A172 (cell line): ENCODE measurements at places on chromosomes 4 and X. TPM values are rescaled to one million over a fixed set of nuclear protein-coding genes. Genes with fewer than 3 reads are reported as not detected.
A peak's percentile ranks its signal among the peaks of the same experiment; 100 is the strongest.

GRCh38 chrX:10286195-10286594 lies 129.4 kb downstream of the CLCN4 start:
- DNase-seq, result no peak

GRCh38 chr4:1042352-1043055 lies 31.1 kb downstream of the FGFRL1 start:
- no peak for DNase-seq

GRCh38 chrX:147675819-147676218 lies 235.9 kb upstream of the FMR1 start:
- DNase-seq, result no peak

DNA sequence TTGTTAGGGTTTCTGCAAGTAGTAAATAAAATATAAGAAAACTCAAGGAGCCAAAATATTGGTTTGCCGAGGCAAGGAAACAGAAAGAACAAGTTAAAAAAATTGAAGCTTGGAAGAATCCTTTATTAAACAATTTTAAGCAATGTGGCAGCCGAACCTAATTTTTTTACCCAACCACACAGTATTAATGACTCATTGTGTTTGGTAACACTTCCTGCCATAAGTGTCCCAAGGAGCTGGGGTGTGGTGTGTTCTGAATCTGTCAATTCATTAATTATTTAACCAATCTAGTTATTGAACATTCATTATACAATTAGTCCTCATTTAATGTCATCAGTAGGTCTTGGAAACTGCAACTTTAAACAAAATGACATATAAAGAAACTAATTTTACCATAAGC lies 19.3 kb upstream of the CPE start:
- DNase-seq, result no peak

Gene ODAPH
- total RNA-seq, result not detected in 2 replicates

DNA sequence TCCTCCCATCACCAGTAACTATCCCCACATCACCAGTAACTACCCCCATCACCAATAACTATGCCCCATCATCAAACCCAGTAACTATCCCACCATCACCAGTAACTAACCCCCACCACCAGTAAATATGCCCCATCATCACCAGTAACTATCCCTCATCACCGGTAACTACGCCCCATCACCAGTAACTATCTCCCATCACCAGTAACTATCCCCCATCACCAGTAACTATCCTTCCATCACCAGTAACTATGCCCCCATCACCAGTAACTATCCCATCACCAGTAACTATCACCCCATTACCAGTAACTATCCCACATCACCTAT lies 2.9 kb downstream of the ASMTL start:
- DNase-seq, result no peak

GRCh38 chr4:53240573-53240972 lies 125.3 kb downstream of the SCFD2 start:
- DNase-seq, result no peak

DNA sequence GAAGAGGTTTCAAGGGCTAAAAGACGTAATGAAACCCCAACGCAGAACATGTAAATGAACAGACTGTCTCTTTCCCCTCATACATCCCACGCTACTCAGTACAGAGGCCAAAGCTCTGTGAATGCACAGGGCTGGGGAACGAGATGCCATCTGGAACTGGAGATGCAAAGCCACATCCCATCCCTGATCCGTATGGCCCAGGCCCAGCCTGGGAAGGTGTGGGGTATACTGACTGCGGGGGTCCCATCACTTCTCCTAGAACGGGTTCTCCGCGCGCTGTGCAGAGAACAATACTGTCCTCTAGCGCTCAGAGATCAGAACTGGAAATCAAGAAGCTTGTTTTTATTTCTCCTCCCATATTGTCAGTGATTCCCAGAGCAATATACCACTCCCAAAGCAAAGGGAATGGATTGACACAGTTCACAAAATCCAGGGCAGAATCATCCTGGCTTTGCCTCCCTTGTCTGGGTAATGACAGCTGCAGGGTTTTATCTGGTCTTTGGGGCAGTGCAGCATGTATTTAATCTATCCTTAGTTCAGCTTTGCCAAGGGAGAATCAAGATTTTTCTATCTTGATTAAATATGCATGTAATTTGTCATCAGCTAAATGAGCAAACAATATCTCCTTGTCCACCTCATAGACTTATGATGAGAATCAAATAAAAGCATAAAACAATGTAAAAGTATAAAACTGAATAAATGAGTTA lies 47.3 kb upstream of the TLR3 start:
- no peak for DNase-seq

- DNase-seq, result no peak
These were observed 89.1 kb downstream of the ANXA3 start for GRCh38 chr4:78640714-78641113.

DNA sequence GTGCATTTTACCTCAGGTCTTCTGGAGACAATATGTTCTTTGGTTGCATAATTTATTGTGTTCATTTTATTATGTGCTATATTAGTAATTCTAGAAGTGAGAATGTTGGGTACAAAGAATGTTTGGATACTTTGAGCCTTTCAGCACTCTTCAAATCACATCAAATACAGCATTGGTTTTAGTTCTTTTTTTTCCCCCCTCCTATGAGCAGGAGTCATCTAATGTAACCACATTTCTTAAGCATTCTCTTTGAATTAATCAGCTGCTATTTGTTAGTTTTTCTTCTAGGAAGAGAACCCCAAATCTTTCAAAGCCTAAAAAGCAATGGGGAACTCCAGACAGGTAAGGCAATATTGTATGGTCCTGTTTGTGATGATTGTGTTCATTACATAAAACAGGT lies 46.7 kb downstream of the ARL9 start:
- DNase-seq, result no peak

DNA sequence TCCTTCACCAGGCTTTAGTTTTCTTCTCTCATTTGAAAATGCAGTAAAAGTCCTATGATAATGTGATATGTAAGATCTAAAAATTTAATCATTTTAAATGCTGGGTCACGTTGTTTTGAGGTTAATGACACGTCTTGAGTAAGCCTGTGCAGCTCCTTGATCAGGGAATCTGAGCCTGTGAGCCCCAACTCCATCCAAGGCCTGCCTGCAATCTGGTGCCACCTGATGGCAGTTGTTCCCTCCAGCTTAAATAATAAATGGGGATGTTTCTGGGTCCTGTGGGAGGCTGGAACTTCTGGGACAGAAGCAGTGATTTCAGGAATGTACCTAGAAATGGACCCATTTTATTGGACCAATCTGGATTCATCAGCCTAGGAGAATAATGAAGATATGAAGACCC lies 455.4 kb upstream of the ADGRL3 start:
- DNase-seq, result no peak

Gene GC
- total RNA-seq, result not detected in 2 replicates

GRCh38 chrX:41118156-41118555 lies 32.9 kb downstream of the USP9X start:
- no peak for DNase-seq

Gene ADGRL3
- total RNA-seq, result 1.0 and 5.4 TPM in 2 replicates

GRCh38 chrX:153665726-153666306 lies 7.8 kb downstream of the PNCK start:
- DNase-seq, result no peak

- DNase-seq, result no peak
These were observed 25.7 kb downstream of the SH3RF1 start for GRCh38 chr4:169245061-169245460.

- DNase-seq, result no peak
These were observed 17.8 kb downstream of the FLNA start for GRCh38 chrX:154356596-154356995.

DNA sequence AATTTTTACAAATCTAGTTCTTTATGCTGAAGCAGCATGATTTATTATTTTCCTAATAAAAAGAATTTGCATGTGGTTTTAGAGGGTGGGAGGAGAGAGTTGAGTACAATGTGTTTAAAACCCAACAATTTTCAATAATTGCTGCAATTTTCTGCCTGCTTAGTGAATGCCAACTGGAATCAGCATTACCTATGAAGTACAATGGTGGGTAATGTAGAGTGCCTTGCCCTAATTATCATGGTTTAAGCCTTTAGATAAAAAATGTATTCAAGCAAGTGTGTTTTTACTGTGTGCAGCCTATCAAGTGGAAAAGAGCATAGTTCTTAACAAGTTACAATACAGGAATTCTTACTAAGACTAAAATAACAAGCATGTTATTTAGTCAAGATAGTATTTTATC lies 77.9 kb upstream of the ANKRD50 start:
- DNase-seq, result no peak

Gene TRIM2
- total RNA-seq, result 23.7 and 46.6 TPM in 2 replicates

- DNase-seq, result peak; percentile 15
These were observed 667 bp downstream of the G3BP2 start for GRCh38 chr4:75672461-75673026.

DNA sequence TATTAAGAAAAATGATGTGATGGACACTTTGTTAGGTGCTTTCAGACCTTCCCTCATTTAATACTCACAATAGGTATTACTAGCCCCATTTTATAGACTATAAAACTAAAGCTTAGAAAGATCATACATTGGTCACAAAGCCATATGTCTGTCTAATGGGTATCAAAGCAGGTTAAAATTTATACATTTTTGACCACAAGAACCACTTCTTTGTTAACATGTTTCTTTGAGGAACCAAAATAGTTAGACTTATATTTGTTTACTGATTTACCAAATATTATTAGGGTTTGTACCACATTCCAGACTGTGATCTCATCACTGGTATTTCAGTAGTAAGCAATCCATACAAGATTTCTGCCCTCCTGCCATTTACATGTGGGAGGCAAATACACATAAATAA lies 363.3 kb downstream of the NAF1 start:
- no peak for DNase-seq

Gene GEMIN8
- 9.2 and 19.4 TPM in 2 replicates for total RNA-seq

DNA sequence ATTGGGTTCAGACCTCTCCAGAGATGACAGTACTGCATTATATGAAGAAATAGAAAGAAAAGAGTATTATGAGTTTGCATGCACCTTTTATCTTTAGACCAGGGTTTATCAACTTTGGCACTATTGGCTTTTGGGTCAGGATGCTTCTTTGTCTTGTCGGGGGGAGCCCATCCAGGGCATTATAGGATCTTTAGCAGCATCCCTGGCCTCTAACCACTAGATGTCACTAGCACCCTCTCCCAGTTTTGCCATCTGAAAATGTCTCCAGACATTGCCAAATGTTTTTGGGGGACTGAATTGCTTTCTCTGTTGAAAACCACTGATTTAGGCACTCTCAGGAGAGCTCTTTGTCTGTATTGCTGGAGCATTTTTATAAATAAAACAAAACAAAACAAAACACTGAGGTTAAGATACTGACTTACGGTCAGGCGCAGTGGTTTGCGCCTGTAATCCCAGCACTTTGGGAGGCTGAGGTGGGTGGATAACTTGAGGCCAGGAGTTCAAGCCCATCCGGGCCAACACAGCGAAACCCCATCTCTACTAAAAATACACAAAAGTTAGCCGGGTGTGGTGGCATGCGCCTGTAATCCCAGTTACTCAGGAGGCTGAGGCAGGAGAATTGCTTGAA lies 23.6 kb downstream of the CA5B start:
- DNase-seq, result peak; percentile 52

GRCh38 chrX:74420196-74421035 lies 877 bp upstream of the SLC16A2 start:
- peak; percentile 32 for DNase-seq

GRCh38 chr4:159238631-159239030 lies 135.8 kb downstream of the RAPGEF2 start:
- DNase-seq, result no peak

DNA sequence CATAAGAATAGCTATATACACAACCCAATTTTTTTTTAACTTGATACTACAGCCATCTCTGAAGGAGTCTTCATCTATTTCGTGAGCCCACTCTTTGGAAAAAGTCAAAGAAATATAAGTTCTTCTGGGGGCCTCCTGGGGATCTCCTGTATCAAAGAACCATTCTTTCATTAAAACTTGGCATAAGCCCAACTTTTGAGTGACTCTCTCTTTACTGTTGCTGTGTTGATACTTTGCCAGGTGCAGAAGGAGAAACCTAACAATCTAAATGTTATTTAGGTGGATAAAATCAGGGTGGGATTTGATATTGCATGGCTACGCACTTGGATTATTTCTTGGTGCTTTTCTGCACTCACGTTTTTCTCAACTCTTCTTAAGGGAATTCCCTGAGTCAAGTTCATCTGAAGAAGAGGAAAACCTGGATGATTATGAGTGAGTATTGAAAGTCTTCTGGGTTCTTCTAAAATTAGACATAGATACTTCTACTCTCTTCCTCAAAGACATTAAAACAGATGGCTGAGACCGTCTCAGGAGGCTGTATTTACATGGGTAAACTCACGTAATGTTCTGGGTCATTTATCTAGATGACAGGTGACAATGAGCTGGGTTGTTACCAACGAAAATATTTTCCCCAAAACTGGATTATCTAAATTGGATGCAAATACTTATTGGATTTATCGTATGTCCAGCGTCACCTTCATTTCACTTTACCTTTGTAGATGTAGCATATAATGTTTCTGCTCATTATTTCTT lies 25.2 kb downstream of the BMX start:
- no peak for DNase-seq

GRCh38 chr4:60562334-60562733 lies 637.8 kb upstream of the ADGRL3 start:
- no peak for DNase-seq

Gene BEND2
- 1.4 and 2.6 TPM in 2 replicates for total RNA-seq

DNA sequence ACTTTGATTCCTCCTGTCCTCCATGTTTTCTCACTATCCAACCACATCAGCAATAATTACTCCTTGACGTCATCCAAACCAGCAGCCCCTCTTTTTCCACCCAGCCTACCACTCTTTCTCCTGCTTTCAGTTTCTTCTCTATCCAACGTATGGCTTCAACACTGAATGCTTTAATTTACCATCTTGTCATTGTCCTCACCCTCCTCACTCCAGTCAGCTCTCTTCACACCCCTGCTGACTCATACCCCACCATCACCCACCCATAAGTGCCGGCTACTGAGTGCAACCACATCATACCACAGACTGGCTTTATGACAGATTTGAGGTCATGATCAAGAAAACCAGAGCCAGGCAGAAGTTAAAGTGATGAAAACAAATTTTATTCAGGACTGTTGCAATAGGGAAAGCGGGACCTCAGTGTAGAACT lies 9.8 kb upstream of the ANXA5 start:
- DNase-seq, result peak; percentile 88
